ENCODE measurements at places on chromosomes 1 and 21.

DNA sequence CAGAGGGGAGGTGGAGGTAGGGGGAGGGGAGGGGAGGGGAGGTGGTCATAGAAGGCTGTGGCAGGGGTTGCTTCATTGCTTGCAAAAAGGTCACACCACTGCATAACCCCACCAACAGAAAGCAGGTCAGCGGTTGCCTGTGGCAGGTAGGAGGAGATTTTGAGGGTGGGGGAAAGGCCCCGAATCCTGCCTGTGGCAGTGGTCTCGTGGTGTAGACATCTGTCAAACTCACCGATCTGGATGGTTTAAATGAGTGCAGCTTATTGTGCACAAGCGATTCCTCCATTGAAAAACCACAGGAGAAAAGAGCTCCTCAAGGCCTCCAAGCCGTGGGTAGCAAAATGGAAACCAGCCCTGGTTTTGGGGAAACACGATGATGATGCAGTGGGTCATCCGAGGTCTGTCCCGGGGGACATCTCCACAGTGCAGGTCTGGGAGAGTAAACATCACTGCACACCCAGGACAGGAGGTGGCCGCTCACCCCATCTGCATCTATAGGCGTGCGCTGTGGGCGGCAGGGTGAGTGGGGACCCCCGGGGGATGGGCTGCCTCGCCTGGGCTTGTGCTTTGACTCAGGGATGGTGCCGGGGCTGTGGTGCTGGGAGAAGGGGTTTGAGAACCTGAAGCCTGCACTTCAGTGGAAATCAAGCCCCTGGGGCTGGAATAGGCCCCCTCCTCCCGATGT lies 112.3 kb downstream of the CRYAA start:
- DNase-seq, result no peak

- DNase-seq, result no peak
Observed at GRCh38 chr1:203667616-203668015, 41.0 kb downstream of the ATP2B4 start.

DNA sequence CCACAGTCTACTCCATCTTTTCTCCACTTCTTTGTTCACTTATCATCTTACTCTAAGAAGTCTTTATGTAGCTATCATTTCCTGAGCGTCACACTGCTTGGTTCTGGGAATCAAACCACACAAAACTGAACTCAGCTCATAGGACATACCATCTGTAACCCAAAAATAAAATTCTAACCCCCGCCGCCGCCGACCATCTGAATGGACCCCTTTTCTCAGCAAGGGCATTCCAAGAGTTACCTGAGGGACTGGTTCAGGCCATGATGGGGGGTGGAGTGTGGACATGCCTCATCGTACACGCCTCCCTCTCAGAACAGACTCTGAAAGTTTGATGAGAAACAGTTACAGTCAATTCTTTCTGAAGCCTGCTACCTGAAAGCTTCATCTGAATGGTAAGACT lies 12.6 kb upstream of the CHI3L2 start:
- DNase-seq, result no peak

- no peak for DNase-seq
Observed at GRCh38 chr1:76764638-76765454, 102.4 kb upstream of the ST6GALNAC5 start.

DNA sequence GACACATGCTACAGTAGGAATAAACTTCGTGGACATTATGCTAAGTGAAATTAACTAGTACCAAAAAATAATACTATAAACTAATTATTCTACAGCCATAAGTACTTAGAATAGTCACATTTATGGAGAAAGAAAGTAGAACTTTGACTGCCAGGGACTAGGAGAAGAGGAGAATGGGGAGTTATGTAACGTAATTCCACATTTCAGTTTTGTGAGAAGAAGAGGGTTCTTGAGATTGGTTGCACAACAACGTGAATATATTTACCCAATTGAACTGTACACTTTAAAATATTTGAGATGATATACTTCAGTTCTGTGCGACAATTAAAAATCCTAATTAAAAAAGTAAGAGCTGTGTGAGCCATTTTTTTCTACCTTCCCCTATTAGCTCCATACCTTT lies 1412.9 kb downstream of the PLA2G4A start:
- DNase-seq, result no peak

DNA sequence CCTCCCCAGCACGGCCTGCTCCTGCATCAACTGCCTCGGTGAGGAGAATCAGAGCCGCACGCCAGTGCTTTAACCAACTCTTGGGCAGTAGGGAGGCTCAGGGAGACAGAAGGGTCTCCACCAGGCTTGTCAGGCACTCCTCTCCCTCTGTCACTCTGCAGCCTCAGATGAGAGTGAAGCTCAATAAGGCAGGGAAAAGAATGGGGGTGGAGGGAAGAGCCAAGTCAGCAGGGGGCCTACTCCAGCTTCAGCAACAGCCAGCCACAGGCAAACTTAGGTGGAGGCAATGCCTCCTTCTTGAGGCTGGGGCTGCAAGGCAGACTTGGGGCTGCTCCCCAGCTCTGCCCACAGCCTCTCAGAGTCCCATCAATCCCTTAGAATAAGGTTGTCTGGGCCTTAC lies 51.8 kb upstream of the A3GALT2 start:
- DNase-seq, result no peak

DNA sequence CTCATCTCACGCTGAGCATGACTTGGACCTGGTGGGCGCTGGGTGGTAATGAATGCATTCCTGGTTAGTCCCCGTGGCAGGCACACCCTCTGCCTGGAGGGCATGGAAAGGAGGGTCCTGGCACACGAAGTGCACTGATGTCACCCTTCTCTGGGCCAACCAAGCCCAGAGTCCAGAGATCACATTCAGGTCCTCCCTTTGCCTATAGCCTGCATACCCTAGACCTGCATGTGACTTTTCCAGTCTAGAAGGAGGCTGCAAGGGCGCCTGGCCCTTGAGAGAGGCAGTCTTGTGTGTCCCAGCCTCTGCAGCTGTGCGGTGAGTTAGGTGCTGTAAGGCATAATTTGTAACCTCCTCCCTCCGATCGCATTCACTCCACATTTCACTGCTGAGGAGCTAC lies 22.1 kb downstream of the PADI2 start:
- DNase-seq, result no peak

GRCh38 chr21:21851657-21852056 lies 853.4 kb downstream of the NCAM2 start:
- no peak for DNase-seq

DNA sequence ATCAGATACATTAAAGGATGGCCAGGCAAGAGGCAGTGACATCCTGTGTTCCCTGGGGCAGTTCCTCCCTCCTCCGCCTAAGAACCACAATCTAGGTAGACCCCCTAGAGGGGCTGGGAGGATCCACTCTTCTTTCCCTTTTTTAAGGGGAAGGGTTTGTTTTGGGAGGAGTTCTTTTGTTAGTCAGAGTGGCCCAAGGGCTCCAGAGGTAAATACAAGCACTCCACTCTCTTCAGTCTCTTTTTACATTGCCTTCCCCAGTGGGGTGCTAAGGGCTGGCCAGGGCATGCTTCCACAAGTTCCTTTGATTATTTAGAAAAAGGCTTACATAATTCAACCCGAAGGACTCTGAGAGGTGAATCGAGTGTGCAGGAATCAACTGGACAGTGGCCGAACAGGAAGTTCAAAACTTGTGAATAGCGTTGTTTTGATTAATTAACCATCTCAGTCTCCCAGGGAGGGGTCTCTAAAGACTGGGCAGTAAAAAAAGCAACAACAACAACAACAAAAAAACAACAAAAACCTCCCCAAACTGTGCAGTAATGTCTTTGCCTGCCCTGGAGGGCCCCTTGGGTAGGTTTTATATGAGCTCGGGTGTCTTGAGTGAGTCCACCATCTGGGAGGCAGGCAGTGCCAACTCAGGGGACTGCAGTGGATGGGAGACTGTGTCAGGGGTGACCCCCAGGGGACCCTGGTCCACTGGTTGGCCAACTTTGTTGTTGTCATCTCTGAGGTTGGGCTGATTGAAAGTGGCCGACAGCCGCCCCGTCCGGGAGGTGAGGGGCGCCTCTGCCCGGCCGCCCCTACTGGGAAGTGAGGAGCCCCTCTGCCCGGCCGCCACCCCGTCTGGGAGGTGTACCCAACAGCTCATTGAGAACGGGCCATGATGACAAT lies 33.2 kb upstream of the ENO1 start:
- no peak for DNase-seq

GRCh38 chr21:39251326-39251725 lies 62.1 kb downstream of the BRWD1 start:
- no peak for DNase-seq

DNA sequence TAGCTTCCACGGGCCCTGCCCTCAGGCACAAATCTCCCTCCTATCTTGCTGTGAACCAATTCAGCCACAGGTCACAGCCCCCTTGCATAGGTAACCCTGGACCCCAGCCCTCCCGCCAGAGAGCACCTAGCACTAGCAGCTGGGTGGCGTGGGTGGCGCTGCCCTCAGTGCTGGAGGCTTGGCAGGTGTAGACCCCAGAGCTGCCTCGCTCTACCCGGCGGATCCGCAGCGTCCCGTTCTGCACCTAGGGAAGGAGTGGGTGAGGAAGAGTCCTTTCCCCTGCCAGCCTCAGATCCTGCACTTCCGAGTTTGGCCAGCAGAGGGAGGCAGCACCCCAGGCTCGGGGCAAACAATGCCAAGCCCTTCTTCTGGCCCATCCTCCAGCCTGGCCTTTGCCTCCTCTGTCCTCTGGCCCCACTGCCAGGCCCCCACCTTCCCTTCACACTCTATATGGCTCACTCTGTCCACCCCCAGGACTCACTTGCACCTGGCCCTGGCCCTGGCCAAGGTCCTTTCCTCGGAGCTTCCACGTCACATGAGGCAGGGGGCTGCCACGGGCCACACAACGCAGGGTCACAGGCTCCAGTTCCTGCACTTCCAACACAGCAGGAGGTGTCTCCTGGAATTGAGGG lies 9.0 kb downstream of the IGSF9 start:
- DNase-seq, result peak; percentile 59

GRCh38 chr1:33346533-33346926 lies 25.6 kb upstream of the A3GALT2 start:
- DNase-seq, result no peak

DNA sequence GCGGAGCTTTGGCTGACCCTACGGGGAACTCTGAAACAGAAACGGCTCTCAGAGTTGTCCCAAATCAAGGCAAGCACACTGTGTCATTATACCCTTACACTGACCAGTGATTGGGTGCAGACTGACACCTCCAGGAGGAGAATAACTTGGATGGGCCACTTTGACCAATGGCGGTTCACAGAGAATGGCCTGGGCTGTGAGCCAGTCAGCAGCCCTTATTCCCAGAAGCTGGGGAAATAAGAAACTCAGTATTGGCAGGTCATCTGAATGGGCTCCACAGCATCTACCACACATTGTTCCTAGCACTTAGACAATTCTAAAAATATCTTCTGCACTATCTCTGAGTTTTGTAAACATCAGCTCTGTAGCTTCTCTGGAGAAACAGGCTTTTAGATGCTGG lies 265.2 kb downstream of the ADGRL2 start:
- DNase-seq, result no peak

GRCh38 chr1:236292425-236292824 lies 10.7 kb upstream of the ERO1B start:
- DNase-seq, result no peak

GRCh38 chr1:29756901-29757725 lies 520.8 kb downstream of the PTPRU start:
- no peak for DNase-seq

DNA sequence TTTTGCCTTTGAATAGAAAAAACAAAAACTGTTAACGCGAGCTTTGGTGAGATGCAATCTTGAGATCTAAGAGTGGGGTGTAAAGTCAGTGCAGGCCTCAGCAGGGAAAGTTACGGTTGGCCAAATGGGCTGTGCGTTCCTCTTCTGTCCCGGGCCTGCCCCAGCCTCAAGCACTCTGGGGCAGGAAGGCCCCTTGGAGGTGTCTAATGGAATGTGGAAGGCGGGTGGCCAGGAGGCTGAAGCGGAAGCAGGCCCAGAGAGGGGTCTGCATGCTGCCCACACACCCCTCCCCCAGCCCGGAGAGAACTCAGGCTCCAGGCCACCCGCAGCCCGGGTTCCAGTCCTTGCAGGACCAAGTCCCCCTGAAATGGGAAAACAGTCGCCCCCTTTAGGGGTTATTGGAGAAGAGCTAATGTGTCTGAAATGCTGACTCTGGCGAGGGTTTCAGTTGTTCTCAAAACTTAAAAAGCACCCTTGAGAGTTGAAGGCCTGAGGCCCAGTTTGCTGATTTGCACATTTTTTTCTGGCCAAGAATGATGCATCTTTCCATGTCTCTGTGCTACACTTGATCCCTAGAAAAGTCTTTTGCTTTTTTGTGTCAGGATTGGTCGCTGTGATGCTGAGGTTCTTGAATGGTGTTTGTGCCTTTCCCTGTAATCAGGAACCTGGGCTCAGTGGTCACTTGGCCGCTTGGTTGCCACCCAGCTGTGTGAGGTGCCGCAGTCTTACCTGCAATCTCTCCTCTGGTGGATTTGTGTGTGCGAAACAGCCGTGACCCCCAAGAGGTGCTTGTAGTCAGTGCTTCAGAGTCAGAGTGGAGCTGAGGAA lies 2.0 kb downstream of the COL18A1 start:
- DNase-seq, result no peak

DNA sequence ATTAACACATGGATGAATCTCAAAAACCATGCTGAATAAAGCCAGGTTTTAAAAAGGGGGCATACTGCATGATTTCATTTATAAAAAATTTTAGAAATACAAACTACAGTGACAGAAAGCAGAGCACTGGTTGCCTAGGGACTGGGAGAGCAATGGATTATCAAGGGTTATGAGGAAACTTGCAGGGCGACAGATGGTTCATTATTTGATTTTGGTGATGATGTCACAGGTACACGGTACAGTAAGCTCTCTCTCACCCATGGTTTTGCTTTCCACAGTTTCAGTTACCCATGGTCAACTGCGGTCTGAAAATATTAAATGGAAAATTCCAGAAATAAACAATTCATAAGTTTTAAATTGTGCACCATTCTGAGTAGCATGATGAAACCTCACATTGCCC lies 14.1 kb downstream of the VAMP4 start:
- DNase-seq, result no peak

DNA sequence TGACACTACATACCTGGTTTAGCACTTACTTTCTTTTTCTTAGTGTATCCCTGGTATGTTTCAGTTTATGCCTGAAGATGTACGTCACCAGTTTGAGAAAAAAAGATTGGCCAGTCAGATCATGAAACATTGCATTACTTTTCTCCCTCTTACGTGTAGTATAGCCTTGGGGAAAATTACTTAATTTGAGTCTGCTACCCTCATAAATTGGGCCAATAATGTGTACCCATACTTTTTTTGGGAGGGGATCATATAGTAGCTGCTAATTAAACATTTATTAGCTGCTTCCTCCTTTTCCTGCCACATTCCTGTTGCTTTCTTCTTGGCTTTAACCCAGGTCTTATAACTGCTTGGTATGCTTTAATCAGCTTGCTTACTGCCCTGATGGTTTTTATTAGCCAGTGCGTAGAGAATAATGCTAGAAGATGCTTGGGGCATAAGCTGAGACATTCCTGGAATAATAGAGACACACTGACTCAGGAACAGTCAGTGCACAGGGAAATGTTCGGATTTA lies 32.1 kb downstream of the RABGAP1L start:
- DNase-seq, result no peak

DNA sequence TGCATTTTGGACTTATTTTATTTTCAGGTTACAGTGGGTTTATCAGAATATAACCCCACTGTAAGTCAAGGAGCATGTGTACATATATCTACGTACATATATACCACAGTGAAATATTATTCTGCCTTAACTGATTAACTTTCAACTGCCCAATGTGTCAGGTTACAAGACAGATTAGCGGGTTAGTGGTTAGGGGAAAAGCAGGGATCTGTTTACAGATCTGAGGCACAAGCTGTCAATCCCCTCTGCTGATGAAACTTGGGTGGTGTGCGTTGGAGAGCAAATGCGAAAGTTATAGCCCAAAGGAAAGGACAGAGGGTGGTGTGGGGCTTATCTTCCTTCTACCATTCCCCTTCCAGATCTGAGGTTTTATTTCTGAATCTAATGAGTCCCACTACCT lies 238.2 kb upstream of the KCNK2 start:
- DNase-seq, result no peak

Data from stimulated activated CD4-positive, alpha-beta T cell treated with anti-CD3 and anti-CD28 coated beads, Interleukin-12 subunit alpha, Interleukin-12 subunit beta, amount 100 ng/mL, for 24 hours (primary cell).